ENCODE measurements at places on chromosomes 7 and 10.

DNA sequence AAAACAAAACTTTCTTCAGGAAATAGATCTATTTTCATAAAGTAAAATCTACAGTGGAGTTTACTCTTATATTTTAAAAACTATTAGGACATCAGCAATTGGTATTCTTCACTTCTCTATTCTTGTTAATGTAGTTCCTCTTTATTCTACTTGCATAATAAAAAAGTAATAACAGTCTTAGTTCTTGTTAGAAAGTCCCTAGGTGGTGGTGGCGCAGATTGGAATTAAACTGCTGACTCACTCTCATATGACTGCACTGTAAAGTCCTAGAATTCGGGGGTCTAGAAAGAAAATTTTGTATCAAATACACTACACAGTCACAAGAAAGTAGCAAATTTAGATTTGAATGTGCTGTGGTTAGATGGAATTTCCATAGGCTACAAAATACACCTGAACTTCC lies 44.6 kb upstream of the TES start:
- peak; percentile 85 for DNase-seq

DNA sequence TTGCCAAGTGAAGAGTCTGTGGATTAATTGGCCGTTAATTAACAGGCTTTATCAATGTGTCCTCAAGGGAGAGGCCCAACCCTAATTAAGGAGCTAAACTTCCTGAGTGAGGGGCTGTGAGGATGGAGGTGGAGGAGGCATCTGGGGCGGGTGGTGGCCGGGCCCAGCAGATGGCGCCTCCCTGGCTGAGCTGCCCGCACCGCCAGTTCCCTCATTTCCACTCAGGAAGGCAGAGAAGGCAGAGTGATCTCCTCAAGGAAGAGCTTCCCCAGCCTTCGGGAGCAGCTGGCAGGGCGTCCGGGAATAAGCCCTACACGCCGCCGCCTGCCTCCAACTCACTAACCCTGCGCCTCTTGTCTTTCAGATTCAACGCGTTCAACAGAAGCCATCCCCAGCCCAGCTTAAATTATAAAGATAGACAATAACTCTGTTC lies 112.2 kb downstream of the CYTH3 start:
- no peak for DNase-seq

GRCh38 chr7:46186131-46186530 lies 265.1 kb upstream of the IGFBP3 start:
- DNase-seq: no peak

- no peak for DNase-seq
These were observed 882.2 kb downstream of the TYW1 start for GRCh38 chr7:67878808-67879207.
